ENCODE measurements at places on chromosomes 1 and 21.

- no peak for DNase-seq
These were observed 150.5 kb downstream of the RPS6KC1 start for GRCh38 chr1:213201380-213202155.

- no peak for DNase-seq
These were observed 50.9 kb upstream of the NR5A2 start for GRCh38 chr1:199976496-199977144.

- DNase-seq: no peak
These were observed 10.9 kb upstream of the RBM15 start for GRCh38 chr1:110328274-110328673.

- DNase-seq: no peak
These were observed 916 bp downstream of the YIPF1 start for GRCh38 chr1:53888681-53889080.

DNA sequence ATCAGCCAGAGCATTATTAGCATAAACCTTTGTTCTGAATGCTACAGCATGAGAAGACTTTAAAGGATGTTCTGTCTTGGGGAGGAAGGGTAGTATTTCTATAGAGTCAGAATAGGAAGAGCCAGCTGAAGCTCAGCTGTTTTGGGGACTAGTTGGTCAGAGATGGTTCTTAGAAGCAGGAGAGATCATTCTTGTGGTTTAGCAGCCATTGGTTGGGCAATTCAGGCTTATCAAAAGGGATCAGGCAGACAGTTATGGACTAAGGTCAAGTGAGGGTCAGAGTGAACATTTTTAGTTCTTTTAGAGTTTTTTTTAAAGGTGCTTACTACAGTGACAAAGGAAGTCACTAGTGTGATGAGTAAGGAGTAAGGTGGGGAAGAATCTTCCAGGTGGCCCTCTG, 245.5 kb downstream of the RPS6KC1 start:
- DNase-seq: no peak

- DNase-seq: no peak
These were observed 69.6 kb downstream of the DUSP10 start for GRCh38 chr1:221672239-221672645.

DNA sequence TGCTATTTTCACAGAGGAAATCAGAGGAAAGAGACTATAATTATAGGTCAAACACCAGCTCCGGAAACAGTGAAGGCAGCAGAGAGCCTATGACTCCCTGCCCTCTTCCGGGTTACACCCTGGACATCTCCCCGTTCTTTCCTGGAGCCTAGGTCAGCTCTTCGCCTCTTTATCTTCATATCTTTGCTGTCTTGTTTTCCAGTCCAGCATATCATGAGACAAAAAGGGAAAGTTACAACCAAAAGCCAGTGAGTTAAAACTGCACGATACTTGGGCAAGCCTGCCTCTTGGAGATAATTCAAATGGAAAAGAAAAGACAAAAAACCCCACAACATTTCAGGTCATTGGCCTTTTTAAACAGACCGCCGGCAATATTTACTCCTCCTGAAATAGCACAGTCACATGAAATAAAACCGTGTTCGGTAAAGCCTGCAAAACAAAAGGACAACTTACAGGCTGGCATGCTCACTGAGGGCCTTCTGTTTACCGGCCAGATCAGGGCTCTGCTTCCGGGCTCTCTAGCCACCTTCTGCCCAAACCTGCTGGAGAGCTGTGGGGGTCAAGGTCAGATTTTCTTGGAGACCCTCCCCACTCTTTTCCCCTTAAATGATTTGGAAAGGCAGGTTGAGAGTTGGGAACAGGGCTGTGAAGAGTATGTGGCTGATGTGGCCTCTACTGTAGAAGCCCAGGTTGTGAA, 42.8 kb upstream of the PPP2R5A start:
- no peak for DNase-seq

All from activated T-cell treated with anti-CD3 and anti-CD28 coated beads for 24 hours (primary cell).